ENCODE measurements at places on chromosomes 2 and 18. TPM values are rescaled to one million over a fixed set of nuclear protein-coding genes. Genes with fewer than 3 reads are reported as not detected.

FAM237A gene
- total RNA-seq = not detected

SNORC gene
- 0.26 TPM for total RNA-seq

RNF125 gene
- total RNA-seq = 0.60 TPM

DNAH6 gene
- not detected for total RNA-seq

ANKRD12 gene
- total RNA-seq = 16.6 TPM

GKN1 gene
- not detected for total RNA-seq

DNA sequence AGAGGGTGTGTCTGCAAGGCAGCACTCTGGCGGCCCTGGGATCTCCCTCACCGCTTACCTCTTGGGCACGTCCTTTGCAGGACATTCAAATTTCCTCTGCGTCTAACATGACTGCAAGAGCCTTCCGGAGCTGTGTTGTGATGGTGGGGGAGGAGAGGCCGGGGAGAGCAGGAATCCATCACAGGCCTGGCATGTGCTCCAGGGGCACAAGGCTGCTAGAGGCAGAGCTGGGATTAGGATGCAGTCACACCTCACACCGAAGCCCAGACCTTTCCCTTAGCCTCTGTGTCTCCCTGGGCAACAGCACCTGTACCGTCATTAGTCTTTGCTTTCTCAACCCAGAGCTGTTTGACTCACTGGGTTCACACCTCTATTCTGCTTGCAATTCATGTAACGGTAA lies 111.3 kb downstream of the CMPK2 start:
- no peak for DNase-seq

DNA sequence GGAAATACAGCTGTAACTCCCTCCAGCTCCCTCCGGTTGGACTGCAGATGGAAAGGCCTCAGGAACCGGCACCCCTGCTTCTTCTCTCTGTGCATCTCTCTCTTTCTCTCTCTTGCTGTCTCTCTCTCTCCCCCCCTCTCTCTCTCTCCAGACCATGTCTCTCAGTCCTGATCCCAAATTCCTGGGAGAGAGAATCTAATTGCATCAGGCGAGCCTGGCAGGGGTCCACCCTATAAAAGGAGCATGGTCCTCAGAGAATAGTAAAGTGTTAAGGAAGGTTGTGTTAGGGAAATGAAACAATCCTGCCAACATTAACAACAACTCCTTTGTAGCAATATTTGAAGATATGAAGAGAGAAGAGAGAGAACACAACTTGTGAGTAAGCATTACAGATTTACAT lies 36.7 kb downstream of the VIT start:
- no peak for DNase-seq

DNA sequence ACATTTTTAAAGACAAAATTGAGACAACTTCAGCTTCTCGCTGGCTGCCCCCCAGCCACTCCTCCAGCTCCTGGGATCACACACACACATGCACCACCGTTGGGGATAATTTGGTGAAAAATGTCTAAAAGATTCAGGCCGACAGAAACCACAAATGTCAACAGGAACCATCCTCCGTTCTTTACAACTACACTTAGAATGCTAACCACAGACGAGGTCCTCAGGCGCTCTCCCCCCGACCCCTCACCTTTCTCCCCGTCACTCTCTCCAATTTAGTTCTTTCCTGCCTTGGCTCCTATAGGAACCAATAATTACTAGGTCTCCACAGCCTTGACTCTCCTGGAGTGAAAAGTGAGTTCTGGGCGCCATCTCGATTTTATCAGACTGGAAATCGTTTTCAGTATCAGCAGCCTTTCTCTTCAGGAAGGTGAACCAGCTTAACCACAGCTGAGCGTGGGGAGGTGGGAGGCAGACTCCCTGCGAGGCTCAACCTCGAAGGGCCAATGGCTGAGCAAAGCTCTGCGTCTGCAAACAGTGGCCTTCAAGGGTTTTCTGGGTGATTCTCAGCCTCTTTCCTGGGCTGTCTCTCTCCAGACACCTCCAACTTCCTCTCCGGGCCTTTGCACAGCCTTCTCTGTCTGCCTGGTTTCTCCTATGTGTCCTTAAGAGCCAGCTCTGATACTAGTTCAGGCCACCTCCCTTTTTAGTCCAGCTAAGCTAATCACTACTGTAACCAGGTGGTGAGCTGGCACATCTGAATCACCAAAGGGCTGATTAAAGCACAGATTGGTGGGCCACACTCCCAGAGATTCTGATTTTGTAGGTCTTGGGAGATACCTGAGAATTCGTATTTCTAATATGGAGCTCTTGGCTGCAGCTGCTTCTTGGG lies 115.7 kb upstream of the COPS8 start:
- no peak for DNase-seq

- DNase-seq = no peak
Measured at GRCh38 chr2:135775420-135775819, 33.8 kb downstream of the UBXN4 start.

- DNase-seq = no peak
Measured at GRCh38 chr18:78601923-78602322, 377.7 kb upstream of the SALL3 start.

GRCh38 chr2:73896362-73897239 lies 3.8 kb downstream of the ACTG2 start:
- DNase-seq = no peak

DNA sequence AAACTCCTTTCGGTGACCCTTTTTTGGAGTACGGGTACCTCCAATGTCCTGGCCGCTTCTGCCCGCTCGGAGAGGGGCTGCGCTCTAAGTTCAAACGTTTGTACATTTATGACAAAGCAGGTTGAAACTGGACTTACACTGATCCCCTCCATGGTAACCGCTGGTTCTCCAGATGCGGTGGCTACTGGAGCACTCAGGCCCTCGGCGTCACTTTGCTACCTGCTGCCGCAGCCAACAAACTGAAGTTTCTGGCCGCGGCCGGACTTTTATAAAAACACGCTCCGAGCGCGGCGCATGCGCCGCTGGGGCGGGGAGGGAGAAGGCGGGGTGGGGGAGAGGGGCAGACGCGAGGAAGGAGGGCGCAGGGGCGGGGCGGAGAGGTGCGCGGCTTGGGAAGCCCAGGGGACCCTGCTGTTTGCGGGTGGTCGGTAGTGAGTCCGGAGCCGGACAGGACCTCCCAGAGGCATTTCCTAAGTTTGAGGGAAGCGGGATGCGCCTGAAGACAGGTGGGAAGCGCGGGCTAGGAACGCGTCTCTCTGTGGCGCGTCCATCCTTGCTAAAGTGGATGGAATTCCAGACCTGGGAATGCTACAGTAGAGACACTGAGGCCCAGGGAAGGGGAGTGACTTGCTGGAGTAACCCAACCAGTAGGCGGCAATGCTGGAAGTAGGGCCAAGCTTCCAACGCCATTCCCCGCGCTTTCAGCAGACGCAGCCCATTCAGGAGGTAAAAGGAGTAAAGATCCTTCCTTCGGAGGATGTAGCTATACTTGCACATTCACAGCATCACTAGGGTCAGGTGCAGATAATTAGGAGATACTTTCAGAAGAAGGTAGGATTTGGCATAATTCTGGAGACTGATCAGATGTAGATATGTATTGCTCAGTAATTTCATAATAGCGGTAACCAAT lies at the start of gene CXCR4:
TSS of gene CXCR4 (minus strand) at position 241 of the 910 bp plus-strand sequence. CDS start at position 152, 89 bp downstream.
- DNase-seq = peak; percentile 39

Measured in pulmonary artery endothelial cell (primary cell).